ENCODE measurements at places on chromosomes 11 and 22. TPM values are rescaled to one million over a fixed set of nuclear protein-coding genes. Genes with fewer than 3 reads are reported as not detected.

DNA sequence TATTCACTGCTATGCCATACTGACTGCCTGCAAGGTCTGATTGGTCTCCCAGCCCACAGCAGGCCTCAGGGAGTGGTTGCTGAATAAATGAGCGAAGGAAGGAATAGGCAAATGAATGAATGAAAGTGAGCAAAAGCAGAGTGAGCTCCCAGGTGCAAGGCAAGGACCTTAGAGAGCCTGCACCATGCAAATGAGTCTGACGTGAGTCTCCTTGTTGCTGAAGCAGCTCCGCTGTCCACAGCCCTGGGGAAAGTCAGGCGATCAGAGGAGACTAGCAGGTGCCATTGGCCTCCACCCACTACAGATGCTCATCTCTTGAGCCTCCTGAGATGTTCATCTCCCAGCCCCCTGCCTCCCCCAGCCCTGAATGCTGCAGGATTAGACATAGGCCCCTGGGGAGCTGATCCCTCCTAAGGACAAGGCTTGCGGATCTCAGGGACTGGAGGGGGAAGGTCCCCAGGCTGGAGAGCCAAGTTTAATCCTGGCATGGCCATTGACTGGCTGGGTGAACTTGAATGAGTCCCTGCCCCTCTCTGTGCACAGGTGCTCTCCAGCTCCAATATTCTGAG, 22.1 kb downstream of the GDPD5 start:
- H3K4me3 ChIP-seq, result no peak overlapping the region
- peak; percentile 62 for DNase-seq
- H3K27me3 ChIP-seq, result no peaks in the 10 kb centered on the region
- peaks cover 18% of the 10 kb centered on the region for H3K4me1 ChIP-seq
- H3K36me3 ChIP-seq, result no peaks in the 10 kb centered on the region

- H3K27me3 ChIP-seq, result no peaks in the 10 kb centered on the region
- H3K4me1 ChIP-seq, result peaks cover 31% of the 10 kb centered on the region
- peak overlapping the region; percentile 50 for H3K4me3 ChIP-seq
- DNase-seq, result peak; percentile 51
- no peak overlapping the region for H3K27ac ChIP-seq
Observed at GRCh38 chr11:1570896-1571759, 943 bp downstream of the DUSP8 start.

DNA sequence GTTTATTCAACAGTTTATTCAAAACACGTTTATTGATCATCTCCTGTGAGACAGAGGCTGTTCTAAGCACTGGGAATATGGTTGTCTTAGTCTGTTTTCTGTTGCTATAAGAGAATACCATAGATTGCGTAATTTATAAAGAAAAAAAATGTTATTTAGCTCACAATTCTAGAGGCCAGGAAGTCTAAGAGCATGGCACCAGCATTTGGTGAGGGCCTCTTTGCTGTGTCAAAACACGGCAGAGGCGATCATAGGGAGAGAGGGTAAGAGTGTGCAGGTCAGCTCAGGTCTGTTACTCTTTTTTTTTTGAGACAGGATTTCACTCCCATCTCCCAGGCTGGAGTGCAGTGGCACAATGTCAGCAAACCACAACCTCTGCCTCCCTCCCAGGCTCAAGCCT, 5.2 kb upstream of the IL17RA start:
- no peaks in the 10 kb centered on the region for H3K4me1 ChIP-seq
- H3K36me3 ChIP-seq, result no peaks in the 10 kb centered on the region
- no peak overlapping the region for H3K4me3 ChIP-seq

DNA sequence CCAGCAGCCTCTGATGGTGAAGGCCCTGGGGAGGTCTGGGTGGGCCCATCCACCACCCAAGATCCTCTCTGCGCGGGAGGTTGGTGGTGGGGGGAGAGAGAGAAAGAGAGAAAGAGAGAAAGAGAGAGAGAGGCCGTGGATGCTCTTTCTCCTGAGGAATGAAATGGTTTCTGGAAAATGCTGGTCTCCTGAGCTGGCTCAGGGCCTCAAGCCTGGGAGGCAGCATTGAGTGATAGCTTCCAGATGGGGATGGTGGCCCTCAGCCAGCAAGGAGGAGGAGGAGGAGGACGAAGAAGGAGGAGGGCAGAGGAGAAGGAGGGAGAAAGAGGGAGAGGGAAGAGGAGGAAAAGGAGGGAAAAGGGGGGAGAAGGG, 4.6 kb downstream of the TSPAN32 start:
- peaks cover 49% of the 10 kb centered on the region for H3K4me1 ChIP-seq
- H3K27me3 ChIP-seq, result no peaks in the 10 kb centered on the region
- no peaks in the 10 kb centered on the region for H3K36me3 ChIP-seq
- H3K27ac ChIP-seq, result peak overlapping the region; percentile 38
- no peak overlapping the region for H3K4me3 ChIP-seq
- DNase-seq, result no peak

GRCh38 chr22:31346733-31347250, 646 bp upstream of the PATZ1 start:
- H3K4me3 ChIP-seq, result peak overlapping the region; percentile 62
- H3K27ac ChIP-seq, result peak overlapping the region; percentile 71
- DNase-seq, result peak; percentile 74
- H3K36me3 ChIP-seq, result peaks cover 23% of the 10 kb centered on the region
- no peaks in the 10 kb centered on the region for H3K27me3 ChIP-seq

The MS4A6E gene
- not detected for total RNA-seq

DNA sequence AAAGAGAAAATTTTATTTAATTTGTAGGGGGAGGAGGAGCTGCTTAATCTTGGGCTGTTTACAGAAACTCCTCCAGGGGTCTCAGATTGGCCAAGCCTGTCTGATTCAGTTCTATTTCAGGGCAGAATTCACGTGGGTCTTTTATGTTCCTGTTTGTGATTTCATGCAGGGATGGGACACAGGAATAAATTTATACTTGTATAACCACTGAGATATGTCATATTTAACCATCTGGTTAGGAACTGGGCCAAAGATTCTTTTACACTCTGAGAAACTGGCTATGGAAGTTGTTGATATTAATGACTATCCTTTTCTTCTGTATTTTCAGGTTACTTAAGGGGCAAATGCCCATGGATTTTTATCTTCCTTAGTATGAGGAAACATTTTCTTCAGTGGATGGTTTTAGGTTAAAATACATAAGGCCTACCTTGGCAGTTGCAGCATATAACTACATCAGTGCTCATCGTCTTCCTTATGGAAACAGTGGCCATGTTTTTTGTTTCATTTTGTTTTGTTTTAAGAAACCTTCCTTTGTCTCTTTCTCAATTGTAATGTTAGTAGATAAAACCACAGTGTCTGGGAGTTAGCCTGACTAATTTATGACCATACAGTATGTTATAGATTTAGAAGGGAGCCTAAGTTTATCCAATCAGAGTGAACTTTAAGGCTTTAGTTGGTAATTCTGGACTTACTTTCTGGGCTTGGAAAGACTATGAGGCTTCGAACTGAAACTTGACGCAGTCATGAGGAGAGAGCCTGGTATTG, 132.4 kb upstream of the ANO3 start:
- no peaks in the 10 kb centered on the region for H3K36me3 ChIP-seq
- no peaks in the 10 kb centered on the region for H3K27me3 ChIP-seq
- no peak for DNase-seq
- no peak overlapping the region for H3K4me3 ChIP-seq
- no peak overlapping the region for H3K27ac ChIP-seq

The SPDYC gene
- not detected for total RNA-seq

The MAPK8IP2 gene
- total RNA-seq, result 0.39 TPM

DNA sequence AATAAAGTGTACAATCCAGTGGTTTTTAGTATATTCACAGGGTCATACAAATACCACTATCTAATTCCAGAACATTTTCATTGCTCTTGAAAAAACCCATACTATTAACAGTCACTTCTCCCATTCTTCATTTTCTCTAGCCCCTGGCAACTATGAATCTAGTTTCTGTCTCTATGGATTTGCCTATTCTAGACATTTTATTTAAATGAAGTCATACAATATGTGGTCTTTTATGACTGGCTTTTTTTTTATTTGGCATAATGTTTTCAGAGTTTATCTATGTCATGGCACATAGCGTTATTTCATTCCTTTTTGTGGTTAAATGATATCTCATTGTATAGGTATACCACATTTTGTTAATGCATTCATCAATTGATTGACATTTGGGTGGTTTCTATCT, 59.4 kb downstream of the KDM2A start:
- H3K27me3 ChIP-seq, result no peaks in the 10 kb centered on the region
- DNase-seq, result no peak
- no peak overlapping the region for H3K4me3 ChIP-seq

The OR52A1 gene
- not detected for total RNA-seq

DNA sequence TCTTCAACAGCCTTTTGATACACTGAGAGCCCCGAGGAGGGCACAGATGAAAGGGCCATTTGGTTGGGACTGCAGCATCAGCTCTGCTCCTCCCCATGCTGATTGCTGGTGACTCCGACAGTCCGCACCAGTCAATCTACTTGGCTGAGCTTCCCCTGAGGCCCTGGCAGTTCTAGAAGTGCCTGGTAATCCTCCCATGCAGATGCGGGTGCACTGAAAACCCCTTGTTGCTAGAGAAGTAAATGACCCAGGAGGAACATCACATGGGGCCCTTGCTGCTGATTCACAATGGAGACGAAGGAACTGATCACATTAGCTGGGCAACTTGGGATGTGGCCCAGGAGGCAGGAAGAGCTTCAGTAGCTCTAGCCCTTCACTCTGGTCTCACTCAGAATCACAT, 35.2 kb upstream of the RIC3 start:
- H3K4me1 ChIP-seq, result peaks cover 67% of the 10 kb centered on the region
- no peak overlapping the region for H3K4me3 ChIP-seq
- no peak for DNase-seq
- no peak overlapping the region for H3K27ac ChIP-seq

GRCh38 chr22:49760280-49760629, 67.4 kb downstream of the BRD1 start:
- no peaks in the 10 kb centered on the region for H3K27me3 ChIP-seq
- no peaks in the 10 kb centered on the region for H3K36me3 ChIP-seq
- H3K27ac ChIP-seq, result no peak overlapping the region
- H3K4me3 ChIP-seq, result no peak overlapping the region
- peaks cover 7% of the 10 kb centered on the region for H3K4me1 ChIP-seq

The LRRC10B gene
- total RNA-seq, result not detected

DNA sequence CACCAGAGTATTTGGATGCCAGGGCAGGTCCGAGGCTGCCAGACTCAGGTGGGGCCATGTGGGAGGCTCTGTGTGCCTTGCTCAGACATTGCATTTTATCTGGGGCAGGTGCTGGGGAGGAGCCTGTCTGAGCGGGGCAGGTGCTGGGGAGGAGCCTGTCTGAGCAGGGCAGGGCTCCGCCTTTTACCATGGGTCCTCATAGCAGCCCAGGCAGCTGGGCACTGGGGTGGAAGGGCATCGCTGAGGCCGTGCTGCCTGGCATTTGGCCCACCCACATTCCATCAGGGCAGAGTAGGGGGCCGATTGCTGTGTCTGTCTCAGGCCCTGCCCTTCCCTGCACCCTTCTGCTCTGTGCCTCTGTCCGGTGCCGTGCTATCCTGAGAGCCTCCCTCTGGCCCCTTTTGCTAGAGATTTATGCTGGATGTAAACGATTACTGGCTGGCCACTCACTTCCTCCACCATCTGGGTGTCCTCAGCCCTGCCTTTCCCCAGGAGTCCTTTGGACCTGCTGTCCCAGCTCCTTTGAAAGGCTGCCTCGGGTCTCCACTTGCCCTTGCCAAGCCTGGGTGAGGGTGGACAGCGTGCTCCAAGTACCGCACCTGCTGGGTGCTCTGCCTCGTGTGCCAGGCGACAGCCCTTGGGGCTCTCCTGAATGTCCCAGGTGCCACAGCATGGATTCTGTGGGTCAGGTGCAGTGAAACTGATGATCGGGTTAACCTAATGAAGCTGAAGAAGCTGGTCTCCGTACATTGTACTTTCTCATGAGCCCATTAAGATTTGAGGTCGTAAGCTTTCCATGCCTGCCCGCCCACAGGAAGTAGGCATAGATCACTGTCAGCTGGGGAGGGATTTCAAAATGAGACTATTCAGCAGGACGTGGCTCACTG, 281.6 kb downstream of the TBC1D22A start:
- no peak overlapping the region for H3K4me3 ChIP-seq
- no peak overlapping the region for H3K27ac ChIP-seq
- no peaks in the 10 kb centered on the region for H3K27me3 ChIP-seq
- DNase-seq, result no peak
- peaks cover 11% of the 10 kb centered on the region for H3K4me1 ChIP-seq

GRCh38 chr22:33361581-33361980, 303.4 kb upstream of the SYN3 start:
- peaks cover 7% of the 10 kb centered on the region for H3K4me1 ChIP-seq
- no peaks in the 10 kb centered on the region for H3K27me3 ChIP-seq
- H3K36me3 ChIP-seq, result no peaks in the 10 kb centered on the region

The SLC37A2 gene
- 27.0 TPM for total RNA-seq

- no peak overlapping the region for H3K27ac ChIP-seq
- H3K36me3 ChIP-seq, result no peaks in the 10 kb centered on the region
- no peak for DNase-seq
Observed at GRCh38 chr11:119361056-119361787, 14.7 kb upstream of the MFRP start.

DNA sequence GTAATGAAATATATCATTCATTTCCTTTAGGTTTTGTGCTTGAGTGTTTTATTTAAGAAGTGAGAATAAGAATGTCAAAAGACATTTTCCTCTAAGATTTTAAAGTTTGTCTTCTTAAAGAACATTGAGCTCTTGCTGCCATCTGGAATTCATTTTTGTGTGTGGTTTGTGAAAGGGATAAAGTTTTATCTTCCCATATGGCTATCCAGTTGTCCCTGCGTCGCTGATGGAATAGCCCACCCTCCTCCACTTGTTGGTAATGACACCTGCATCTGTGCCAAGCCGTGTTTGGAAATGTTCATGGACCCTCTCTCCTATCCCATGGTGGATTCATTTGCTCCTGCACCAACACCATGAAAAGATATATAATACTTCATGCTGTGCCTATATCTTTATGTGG, 901.5 kb downstream of the BRD1 start:
- H3K4me1 ChIP-seq, result no peaks in the 10 kb centered on the region
- no peak overlapping the region for H3K27ac ChIP-seq
- H3K27me3 ChIP-seq, result no peaks in the 10 kb centered on the region

The GAB4 gene
- not detected for total RNA-seq

DNA sequence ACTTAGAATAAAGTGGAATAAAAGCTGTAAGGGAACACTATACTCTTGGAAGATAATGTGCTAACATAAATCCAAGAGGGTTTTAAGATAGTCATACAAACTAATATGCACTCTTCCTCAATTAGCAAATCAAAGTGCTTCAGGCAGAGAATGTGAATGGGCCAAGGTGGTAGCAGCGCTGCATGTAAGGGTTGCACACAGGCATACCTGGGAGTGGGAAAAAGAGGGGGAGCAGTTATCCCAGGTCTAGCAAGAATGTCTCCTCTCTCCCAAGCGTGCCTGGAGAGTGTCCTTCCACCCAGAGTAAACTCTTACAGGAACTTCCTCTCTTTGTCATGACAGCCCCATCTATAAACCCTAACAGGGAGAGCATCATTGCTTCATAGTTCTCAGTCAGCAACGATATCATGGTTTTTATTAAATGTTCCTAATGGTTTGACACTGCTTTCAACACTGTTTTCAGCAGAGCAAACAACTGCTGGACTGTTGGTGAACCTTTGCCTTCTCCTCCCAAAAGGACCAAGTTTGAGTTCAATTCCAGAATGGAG, 61.6 kb downstream of the SYTL2 start:
- no peak overlapping the region for H3K4me3 ChIP-seq
- peaks cover 5% of the 10 kb centered on the region for H3K4me1 ChIP-seq
- no peak for DNase-seq
- H3K36me3 ChIP-seq, result no peaks in the 10 kb centered on the region
- no peaks in the 10 kb centered on the region for H3K27me3 ChIP-seq

Data from B cell (primary cell).